ENCODE measurements at places on chromosomes 16 and 17. TPM values are rescaled to one million over a fixed set of nuclear protein-coding genes. Genes with fewer than 3 reads are reported as not detected.

- DNase-seq = no peak
Measured at GRCh38 chr16:89691231-89691985, 4.9 kb downstream of the CDK10 start.

KCTD13 gene
- 6.9 TPM for total RNA-seq

- DNase-seq = no peak
Measured at GRCh38 chr16:813204-813915, 12.8 kb upstream of the GNG13 start.

GRCh38 chr16:2048116-2048543 lies 345 bp downstream of the TSC2 start:
- no peak for DNase-seq

AIPL1 gene
- 0.10 TPM for total RNA-seq

FA2H gene
- 5.9 TPM for total RNA-seq

DNA sequence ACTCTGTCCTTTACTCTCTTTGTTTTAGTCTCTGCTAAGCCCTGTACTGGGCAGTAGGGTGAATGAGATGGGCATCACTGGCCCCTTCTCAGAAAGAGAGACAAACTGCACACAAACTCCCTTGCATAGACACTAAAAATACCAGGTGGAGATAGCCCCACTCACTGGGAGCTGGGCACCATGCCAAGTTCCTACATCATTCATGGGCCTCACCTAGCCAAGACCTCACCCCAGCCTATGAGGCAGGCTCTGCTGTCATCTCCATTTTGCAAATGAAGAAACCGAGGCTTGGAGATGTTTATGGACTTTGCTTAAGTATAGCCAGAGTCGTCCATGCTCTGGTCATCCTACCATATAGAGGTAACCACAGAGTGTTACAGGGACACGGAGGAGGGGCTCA lies 499.8 kb upstream of the CDH11 start:
- DNase-seq = no peak

CBFA2T3 gene
- total RNA-seq = 1.7 TPM

- no peak for DNase-seq
Measured at GRCh38 chr17:1474402-1475189, 17.9 kb downstream of the MYO1C start.

DNA sequence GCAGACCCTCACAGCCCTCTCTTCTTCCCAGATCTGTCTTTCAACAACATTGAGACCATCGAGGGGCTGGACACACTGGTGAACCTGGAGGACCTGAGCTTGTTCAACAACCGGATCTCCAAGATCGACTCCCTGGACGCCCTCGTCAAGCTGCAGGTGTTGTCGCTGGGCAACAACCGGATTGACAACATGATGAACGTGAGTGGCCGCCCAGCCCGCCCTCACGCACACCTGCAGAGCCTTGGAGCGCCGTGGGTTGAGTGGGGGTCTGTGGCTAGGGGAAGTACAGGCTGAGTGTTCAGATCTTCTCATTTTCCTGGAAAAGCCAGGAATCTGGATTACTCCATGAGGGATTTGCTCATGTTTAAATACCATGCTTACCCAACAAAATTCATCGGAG lies 15.2 kb downstream of the DRC3 start:
- DNase-seq = no peak
